ENCODE measurements at places on chromosomes 16 and 17.

DNA sequence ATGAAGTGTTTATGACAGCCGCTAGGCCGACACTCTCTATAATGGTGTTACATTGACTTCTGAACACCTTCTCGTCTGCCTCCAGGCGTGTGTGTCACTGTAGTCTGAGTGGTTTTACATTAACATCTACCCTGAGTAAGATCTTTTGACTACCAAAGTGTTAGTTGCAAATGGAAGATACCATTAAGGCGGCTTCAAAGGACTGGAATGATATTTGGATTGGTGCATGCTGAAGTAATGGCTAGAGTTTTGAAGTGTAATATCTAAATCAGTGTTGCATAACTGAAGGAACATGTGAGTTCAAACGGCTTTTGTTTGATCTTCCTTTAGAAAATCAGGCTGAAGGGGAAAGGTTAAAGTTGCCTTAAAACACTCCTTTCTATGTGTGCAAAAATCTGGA, 52.2 kb downstream of the BCAS3 start:
- DNase-seq: no peak

DNA sequence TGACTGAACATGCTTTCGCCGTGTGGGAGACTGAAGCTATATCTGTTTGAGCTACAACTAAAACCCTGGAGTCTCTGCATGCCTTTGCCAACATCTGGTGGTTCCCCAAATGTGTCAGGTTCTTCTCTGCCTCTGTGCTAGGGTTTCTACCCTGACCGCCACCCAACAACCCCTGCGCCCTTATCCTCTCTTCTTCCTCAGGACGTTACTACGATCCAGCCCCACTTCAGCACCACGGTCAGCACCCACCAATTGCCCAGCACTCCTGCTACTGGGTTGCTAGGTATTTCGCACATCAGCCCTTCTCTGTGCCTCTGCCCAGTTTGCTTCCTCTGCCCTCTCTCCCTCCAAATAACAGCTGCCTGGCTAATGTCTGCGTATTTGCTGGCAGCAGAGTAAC, 106.3 kb upstream of the HSBP1 start:
- peak; percentile 16 for DNase-seq

DNA sequence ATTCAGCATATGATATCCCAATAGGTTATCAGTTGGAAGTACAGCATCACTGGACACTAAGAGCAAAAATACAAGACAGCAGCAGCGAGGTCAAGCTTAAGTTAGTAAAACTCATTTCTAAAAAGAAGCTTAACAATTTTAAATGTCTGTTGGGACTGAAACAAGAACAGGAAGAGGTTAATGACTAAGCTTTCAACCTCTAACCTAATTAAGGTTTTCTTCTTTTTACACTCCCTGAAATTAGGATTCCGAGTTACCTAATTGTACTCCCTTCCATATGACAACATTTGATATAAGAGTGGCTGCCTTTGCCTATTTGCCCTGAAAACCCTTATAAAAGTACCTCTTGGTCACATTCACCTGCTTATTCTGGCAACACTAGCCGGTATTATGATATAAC, 34.3 kb downstream of the CPSF4L start:
- DNase-seq: no peak

DNA sequence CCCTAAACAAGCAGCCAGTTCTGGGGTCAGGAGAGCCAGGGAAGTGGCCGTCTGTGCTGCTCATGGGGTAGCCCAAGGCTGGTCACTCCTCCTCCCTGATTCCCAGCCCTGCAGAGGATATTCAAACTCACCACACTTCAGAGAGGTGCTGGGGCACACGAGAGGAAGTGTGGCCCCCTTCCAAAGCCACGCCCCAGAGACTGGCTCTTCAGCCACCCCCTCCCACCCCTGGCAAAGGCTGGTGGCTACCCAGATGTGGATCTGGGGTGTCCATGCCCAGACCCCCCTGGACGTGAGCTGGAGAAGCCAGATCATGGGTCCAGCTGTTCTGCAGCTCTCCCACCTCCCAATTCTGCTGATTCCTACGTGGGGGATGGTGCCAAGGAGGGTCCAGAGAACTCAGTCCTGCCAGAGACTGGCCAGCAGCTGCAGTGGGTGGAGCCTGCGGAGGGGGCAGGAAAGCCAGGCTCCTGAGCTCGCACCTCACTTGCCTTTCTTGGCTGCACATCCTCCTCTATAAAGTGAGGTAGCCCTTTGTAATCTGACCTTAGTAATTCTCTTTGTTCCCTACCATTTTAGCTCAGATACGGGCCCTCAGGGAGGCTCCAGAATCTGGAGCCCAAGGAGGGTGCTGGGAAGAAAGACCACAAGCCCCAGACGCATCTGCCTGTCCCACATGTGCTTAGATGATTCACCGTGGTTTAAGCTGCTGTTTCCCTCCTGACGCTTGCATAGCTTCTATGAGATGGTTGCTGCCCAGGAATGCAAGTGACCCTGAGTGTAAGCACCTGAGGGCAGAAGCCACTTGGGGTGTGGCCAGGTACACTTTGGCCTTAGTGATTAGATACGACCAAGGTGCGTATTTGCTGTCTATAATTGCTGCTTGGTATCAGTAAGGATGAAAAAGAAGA, 15.3 kb downstream of the SDK2 start:
- DNase-seq: no peak

- DNase-seq: no peak
Measured at GRCh38 chr16:75556431-75556950, 439 bp upstream of the TMEM231 start.

- DNase-seq: no peak
Measured at GRCh38 chr16:4550591-4550990, 5.5 kb upstream of the C16orf96 start.

GRCh38 chr17:6521586-6521985, 34.8 kb downstream of the PITPNM3 start:
- no peak for DNase-seq

DNA sequence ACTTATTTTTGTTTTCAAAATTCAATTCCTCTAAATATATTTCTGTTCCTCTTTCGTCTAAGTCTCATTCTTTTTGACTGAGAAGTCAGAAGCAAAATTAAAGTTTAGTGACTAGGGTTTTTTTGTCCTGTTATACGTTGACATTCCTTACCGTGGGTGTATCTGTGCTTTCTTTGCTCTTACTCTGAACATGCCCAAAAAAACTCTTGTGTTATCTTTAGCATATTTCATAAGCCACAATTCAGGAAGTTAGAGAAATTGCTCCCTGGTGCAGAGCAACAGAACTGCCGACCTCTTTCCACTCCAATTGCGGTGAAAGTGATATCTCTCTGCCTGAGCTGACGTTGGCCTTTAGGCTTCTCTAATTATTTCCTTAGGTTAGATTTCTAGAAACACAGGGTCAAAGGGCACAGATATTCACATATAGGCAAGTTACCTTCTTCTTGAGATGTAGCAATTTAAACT, 65.7 kb downstream of the CENPV start:
- peak; percentile 64 for DNase-seq

- no peak for DNase-seq
Measured at GRCh38 chr16:55737966-55738365, 82.2 kb downstream of the SLC6A2 start.

DNA sequence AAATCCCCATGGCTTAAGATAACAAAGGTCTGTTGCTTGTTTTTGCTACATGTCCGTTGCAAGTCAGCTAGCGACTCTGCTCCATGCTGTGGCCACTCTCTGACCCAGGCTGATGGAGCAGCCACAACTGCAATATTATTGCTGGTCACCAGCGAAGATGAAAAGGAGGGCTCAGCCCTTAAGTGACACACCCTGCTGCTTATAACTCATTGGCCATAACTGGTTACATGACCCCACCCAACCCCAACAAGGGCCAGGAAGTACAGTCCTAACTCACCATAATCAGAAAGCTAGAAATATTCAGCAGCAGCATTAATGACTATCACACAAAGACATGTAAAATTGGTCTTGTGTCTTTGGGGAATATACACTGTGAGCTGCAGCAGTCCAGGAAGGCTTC, 224.3 kb downstream of the SOX9 start:
- no peak for DNase-seq

DNA sequence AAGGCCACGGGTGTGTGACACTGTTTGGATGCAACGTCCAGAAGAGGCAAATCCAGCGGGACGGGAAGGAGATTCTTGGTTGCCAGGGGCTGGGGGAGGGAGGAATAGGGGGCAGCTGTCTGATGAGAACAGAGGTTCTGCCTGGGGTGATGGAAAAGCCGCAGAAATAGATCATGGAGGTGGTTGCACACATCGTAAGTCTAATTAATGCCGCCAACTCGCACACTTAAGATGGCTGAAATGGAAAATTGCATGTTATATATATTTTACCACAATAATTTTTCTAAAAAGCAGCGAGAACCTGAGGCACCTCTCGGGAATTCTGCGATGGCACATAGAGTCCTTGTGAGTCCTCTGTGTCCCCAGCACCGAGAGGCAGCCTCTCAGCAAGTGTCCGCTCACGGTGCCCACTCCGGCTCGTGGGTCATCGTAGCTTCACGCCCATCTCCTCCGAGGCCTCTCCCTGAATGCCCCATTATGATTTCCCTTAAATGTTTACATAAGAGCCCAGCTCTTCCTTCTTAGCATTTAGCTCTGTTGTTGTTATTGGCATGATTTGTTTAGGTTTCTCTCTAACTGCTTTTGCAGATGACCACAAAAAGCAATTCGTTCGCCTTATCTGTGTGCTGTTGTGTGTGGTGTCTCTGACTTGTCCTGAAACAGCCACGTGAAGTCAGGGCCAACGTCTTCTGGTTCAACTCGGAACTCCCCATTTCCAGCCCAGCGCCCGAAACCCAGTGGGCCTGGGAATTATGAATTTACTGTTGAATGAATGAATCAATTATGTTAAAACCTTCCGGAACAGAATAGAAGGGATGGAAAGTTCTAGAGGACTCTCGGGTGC, 7.7 kb downstream of the WFDC1 start:
- DNase-seq: no peak

- no peak for DNase-seq
Measured at GRCh38 chr16:53865494-53865863, 161.5 kb downstream of the FTO start.

DNA sequence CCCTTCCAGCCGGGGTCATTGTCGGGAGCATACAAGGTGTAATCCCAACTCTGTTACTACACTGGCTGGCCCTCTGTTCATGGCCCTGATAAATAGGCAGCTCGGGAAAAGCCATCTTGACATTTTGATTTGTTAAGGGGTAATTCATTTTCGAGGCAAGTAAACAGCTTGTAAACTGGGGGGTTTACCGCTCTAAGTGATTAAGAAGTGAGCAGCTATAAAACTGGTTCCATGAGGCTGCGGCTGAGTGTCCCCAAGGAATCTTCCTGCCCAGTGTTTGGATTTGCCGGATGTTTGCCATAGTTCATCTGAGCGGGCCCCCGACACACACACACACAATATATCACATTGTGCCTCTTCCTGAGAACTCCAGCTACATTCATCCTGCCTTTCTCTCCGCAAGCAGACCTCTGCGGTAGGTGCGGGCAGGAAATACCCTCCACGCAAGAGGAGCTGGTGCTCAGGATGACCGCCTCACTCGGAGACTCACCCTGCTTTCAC, 92.2 kb downstream of the SOCS1 start:
- no peak for DNase-seq

- DNase-seq: no peak
Measured at GRCh38 chr17:58312021-58312630, 16.5 kb downstream of the TSPOAP1 start.

- DNase-seq: no peak
Measured at GRCh38 chr17:61352781-61353491, 46.7 kb upstream of the TBX2 start.

DNA sequence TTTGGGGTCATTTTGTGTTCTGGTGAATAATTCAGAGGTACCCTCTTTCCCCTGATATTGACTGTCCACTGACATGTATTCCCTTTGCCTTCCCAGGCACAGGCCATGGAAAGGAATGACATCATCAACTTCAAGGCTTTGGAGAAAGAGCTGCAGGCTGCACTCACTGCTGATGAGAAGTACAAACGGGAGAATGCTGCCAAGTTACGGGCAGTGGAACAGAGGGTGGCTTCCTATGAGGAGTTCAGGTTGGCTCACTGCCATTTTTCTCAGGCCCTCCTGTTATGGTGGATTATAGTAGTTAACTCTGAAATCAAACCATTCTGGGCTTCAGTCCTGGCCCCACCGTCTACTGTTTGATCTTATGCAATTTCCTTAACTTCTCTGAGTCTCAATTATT, 1.6 kb upstream of the EFTUD2 start:
- DNase-seq: peak; percentile 27

DNA sequence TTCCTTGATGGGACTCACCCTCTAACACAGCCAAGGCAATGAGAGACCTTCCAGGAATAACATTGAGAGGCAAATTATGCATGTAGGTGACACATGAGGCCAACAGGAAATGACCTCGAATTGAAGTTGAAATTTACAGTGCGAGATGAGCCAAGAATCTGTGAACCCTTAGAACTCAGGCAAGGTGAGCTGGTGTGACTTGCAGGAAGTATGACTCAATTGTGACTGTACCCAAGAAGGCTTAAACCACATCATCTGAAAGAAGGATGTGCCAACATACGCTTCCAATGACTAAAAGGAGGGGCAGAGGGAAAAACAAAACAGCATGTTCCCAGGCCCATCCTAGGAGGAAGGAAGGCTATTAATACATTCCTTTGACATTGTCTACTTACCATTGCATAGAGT, 44.8 kb downstream of the PITPNC1 start:
- DNase-seq: peak; percentile 42

DNA sequence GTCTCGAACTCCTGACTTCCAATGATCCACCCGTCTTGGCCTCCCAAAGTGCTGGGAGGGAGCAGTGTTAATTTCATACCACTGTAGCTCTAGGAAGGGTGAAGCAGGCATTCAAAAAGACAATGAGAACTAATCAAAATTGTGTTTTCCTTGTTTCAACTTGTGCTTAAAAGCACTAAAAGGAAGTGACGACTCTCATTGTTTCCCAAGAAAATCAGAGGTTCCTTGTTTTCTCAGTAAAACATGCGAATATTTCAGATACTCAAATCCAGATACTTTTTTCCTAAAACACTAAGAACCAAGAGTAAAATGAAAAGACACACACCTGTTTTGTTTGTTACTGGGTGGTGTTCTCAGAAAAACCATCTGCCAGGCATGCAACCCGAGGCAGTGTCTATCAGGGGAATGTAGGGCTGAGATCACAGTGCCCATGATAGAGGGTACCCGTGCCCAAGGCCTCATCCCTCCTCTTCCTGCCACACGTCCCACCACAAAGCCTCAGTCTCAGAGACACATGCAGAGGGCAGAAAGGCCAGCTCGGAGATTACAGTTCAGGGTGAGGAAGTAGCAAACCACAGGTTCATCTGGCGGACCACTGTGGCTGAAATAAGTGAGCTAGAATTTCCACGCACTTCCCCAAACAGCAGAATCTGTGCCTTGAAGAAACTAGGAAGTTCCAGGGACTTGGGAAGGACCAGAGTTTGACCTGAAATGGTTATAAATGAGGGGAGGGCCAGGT, 33.7 kb downstream of the GINS3 start:
- DNase-seq: no peak

DNA sequence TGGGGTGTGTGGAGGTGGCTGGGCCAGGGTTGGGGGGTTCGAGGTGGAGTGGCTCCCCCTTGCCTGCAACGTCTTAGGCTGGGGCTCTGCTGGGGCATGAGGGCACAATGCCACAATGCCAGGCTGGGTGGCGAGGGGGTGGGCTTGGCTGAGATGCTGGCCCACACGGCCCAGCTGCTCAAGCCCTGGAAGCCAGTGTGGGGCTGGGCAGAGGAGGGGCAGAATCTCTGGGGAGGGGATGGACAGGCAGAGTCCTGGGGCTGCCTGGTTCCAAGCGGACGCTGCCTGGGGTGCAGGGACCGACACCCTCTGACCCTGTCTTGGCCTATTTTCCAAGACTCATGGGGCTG, 37.5 kb upstream of the SSTR5 start:
- DNase-seq: no peak

GRCh38 chr16:3690470-3690928, 26.8 kb downstream of the TRAP1 start:
- peak; percentile 86 for DNase-seq

GRCh38 chr16:397736-398332, 835 bp downstream of the NME4 start:
- DNase-seq: no peak

- no peak for DNase-seq
Measured at GRCh38 chr16:50597563-50598255, 49.5 kb downstream of the NKD1 start.
